ENCODE measurements at places on chromosomes 12 and 14.

- DNase-seq = no peak
Observed at GRCh38 chr12:61821381-61821780, 438.8 kb upstream of the USP15 start.

GRCh38 chr14:102994689-102995088, 62.7 kb downstream of the CDC42BPB start:
- no peak for DNase-seq

DNA sequence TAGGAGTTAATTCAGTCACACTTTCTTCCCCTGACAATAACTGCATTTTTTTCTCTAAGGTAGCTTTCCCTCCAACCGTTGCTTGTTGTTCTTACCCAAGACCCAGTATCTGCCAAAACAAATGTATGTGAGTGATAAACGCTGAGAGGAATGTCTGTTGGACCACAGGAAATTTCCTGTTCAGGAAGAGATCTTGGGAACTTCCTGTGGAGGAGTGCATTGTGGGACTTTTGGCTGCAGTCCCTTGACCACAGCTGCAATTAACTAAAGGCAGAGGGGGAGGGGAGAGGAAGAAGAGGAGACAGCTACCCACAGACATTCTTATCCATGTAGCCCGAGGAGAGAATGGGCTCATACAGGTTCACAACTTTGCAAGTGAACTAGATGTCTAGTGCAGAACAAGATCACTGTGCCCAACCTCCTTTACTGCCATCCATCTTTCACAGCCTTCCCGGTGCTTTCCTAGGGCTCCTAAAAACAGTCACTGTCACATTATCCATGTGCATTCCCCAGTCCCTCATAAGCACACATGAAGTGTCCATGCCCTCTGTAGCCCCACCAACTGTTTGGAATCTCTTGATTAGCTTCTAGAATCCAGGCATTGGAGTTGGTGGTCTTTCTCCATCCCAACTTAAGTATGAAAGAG, 149.5 kb downstream of the ETV6 start:
- DNase-seq = no peak

DNA sequence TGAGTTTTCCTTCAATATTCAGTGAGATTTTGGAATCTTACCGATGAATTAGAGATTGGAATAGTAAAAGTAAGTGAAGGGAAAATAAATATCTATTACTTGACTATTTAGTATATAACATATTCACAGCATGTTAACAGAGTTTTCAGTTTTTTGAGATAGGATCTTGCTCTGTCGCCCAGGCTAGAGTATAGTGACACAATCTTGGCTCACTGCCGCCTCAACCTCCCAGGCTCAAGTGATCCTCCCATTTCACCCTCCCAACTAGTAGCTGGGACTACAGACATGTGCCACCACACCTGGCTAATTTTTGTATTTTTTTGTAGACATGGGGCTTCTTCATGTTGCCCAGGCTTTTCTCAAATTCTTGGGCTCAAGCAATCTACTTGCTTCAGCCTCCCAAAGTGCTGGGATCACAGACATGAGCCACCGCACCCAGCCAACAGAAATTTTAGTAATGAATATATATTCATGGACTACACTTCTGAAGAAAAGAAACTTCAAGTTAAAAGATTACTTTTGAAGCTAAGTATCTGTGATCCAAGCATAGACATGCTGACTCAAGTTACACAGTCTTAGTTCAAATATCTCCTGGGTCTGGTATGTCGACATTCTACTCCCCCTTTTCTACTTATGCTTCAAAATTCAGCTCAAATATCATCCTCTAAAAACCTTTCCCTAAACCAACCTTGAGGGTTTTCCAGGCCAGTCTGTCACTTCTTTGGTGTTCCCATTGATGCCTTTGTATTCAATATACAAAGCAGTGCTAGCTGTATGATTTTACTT, 13.8 kb downstream of the UBE2N start:
- no peak for DNase-seq

DNA sequence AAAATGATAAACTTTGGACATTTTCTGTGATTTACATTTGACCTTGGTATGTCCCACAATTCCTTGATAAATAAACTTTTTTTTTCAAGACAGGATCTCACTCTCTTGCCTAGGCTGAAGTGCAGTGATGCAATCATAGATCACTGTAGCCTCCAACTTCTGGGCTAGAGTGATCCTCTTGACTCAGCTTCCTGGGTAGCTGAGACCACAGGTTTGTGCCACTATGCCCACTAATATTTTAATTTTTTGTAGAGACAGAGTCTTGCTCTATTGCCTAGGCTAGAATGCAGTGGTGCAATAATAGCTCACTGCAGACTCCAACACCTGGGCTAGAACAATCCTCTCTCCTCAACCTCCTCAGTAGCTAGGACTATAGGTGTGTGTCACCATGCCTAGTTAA, 79.1 kb upstream of the PTGDR start:
- DNase-seq = no peak

DNA sequence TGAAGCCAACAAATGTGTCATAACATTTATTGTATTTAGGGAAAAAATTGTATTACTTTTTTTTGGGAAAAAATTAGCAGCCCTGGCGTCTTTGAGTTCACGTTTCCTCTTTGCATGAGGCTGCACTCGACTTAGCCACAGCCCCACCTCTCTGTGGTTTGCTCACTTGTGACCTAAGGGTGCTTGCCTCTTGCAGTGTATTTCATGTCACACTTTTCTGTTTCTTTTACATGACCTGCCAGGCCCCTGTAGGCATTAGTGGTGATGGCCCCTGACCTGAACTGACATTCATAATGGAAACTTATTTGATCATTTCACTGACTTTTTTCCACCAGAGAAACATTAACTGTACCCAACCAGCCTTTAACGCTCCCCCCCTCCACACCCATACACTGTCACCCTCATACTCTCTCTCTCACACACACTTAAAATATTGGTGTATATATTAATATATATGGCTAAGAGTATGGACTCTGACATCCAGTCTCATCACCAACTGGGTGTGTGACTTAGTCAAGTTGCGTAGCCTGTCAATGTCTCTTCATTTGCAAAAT, 122.9 kb downstream of the PRKCH start:
- DNase-seq = no peak

- no peak for DNase-seq
Observed at GRCh38 chr12:87812030-87812429, 217.2 kb downstream of the C12orf50 start.

DNA sequence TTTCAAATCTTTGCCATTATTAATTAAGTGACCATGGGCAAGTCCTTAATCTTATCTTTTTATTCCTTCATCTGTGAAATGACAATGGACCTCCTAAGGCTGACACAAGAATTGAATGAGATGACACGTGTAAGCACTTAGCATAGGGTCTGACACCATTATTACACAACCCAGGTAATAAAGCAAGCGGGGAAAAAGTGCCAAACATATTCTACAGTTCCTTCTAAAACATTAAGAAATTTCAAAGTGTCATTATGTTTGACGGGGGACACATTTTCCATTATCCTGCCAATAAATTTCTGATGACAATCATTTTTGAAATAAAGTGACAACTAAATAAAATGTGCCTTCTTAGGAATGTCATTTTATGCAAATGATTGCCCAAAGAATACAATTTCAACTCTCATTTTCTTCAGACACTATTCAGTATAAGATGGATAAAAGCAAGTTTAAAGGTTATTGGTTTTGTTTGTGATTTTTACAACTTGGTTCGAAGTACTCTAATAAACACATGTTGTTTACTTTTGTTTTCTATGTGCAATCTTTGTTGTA, 3.0 kb downstream of the ANKS1B start:
- DNase-seq = no peak

- no peak for DNase-seq
Observed at GRCh38 chr12:2113119-2113912, 60.5 kb downstream of the CACNA1C start.

DNA sequence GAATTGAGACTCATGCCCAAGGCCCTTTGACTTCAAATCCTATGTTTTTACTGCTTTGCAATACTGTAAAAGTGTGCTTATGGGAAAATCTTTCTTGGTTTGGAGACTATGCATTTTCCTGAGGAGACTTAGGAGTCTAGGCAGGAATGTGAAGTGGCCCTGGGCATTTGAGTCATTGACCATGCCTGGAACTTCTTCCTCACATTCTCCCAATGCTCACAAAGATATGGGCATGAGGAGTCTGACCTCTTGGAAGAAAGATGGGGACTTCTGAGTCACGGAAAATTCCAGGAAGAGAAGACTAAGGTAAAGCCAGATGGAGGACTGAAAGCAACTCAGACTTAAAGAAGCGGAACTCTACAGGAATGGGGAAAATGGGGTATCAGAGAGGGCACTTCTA, 38.2 kb upstream of the ZNF641 start:
- DNase-seq = no peak

- peak; percentile 54 for DNase-seq
Observed at GRCh38 chr12:41190338-41190737, 2.2 kb downstream of the PDZRN4 start.

- no peak for DNase-seq
Observed at GRCh38 chr14:65095633-65096205, 6.6 kb downstream of the MAX start.

DNA sequence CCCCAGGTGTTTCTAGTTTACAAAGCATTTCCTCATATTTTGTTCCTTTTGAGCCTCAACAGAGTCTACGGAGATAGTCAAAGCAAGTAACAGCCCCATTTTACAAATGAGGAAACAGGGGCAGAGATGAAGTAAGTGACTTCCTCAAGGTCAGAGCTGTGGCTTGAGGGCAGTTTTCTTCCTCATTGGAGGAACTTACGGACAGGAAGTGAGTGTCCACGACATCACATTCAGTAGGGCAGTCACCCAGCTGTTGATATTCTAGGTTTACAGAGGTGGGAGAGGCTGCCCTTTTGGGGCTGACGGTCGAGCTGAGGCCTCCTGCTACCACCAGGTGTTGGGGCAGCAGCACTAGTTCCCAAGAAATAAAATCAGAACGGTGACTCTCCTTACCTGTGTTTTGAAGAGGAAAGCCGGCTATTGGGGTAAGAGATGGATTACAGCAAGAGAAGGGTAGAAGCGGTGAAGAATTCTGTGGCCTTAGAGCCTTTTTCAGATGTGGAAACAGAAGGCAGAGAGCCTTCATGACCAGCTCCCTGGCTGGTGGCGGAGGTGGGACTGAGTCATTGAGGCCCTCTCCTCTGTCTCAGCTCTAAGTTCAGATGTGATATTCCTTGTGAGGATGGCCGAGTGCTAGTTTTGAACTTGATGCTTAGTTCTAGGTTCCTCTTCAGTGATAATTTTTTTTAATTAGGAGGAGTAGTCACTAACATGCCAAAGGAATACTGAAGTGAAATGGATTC, 41.7 kb downstream of the SUSD6 start:
- DNase-seq = no peak

DNA sequence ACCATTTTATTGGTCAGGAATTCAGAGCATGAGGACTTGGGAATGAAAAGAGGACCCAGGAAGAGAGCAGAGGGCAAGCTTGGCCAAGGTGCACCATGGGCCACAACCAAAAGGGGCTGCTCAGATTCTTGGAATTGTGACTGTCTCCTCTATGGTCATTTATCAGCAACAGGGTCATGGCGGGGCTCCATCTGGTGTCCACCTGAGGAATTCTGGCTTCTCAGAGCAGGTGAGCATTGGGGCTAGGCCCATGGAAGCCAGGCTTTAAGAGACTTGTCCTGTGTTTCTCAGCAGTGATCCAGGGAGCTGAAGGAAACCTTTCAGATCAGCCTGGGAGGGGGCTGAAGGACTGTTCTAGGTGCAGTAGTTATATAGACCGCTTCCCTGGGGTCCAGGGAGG, 2.6 kb upstream of the RIN3 start:
- no peak for DNase-seq

GRCh38 chr12:107379852-107380567, 286.7 kb upstream of the CRY1 start:
- no peak for DNase-seq

DNA sequence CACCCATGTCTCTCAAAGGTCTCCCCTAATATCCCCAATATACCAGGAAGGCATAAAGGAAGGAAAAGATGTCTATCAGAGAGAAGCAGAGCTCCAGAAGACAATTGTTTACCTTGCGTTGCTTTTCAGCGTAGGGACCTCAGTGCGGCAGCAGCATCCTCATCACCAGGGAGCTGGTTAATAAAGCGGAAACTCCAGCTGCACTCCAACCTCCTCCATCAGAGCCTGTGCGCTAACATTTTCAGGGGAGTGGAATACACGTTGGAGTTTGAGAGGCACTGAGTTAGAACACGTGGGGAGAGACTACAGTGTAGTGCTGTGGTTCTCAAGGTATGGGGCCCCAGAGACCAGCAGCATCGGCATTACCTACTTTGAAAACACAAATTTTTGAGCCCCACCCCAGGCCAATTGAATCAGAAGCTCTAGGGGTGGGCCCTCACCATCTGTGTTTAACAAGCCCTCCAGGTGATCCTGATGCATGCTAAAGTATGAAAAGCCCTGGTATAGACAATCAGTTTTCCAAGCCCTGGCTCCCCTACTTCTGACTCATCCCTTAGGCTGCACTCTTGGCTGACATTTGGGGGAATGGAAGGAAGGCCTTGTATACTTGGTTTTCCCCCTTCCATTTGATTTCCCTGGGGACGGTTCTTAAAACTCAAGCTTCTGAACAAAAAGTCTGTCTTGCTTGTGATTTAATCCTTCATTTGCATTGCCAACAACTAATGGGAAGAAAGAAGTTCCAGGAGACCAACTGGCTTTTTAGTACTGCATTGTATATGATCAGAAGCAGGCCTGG, 419.0 kb upstream of the CCDC196 start:
- no peak for DNase-seq

DNA sequence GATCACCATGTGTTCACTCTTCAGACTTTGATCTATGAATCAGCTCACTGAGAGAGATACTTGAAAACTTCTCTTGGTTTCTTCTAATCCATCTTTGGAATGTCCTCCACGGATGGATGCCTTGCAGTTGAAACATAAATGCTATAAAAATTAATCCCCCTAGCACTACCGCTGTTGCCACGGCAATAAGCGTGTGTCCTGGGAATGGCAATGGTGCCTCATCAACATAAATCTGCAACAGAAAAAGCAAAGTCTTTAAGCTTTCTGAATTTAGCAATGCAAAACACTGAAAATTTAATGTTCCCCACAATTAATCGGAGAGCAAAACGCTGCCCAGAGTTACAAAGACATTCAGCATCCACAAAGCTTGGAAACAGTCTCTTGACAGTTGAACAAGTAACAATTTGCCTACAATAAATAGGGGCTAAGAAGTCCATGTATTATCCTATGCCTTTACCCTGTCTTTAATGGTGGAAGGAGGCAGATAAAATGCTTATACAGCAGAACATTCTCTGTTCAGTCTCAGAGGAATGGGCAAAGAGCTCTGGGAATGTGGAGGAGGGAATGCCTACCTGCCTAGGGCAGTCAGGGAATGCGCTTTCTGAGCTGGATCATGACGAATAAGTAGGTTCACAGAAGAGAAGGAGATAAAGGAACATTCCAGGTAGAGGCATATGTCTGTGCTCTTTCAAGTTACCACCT, 70.9 kb upstream of the PPP4R3A start:
- DNase-seq = no peak

GRCh38 chr14:22977684-22978486, 4.5 kb downstream of the AJUBA start:
- peak; percentile 84 for DNase-seq

- DNase-seq = no peak
Observed at GRCh38 chr14:101181446-101182313, 278.2 kb upstream of the RTL1 start.
